ENCODE measurements at places on chromosomes 7 and 10.

- DNase-seq, result no peak
These were observed 157.3 kb downstream of the PCLO start for GRCh38 chr7:83005410-83005809.

- DNase-seq, result no peak
These were observed 32.9 kb upstream of the BTRC start for GRCh38 chr10:101321073-101321472.

- DNase-seq, result no peak
These were observed 244.0 kb downstream of the SKAP2 start for GRCh38 chr7:26620352-26620751.

DNA sequence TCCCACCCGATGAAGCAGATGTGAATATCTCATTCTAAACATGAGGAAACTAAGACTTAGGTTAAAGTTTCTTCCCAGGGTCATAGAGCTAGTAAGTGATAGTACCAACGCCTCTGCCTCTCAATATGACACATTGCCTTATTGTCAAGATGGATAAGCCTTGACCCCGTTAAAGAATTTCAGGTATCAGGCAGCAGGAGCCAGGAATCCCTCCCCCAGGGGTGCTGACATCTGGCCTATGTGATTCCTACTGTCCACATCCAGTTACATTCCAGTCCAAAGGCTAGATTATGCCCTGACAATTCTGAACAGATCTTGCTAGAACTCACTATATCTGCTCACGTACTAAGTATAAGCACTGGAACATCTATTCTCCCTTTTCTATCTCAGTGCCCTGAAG is 58.0 kb upstream of the ASAH2 start:
- DNase-seq, result no peak

GRCh38 chr10:87816163-87816897 is 1.7 kb downstream of the ATAD1 start:
- DNase-seq, result no peak

GRCh38 chr7:149214020-149214720 is 18.8 kb downstream of the ZNF282 start:
- no peak for DNase-seq

DNA sequence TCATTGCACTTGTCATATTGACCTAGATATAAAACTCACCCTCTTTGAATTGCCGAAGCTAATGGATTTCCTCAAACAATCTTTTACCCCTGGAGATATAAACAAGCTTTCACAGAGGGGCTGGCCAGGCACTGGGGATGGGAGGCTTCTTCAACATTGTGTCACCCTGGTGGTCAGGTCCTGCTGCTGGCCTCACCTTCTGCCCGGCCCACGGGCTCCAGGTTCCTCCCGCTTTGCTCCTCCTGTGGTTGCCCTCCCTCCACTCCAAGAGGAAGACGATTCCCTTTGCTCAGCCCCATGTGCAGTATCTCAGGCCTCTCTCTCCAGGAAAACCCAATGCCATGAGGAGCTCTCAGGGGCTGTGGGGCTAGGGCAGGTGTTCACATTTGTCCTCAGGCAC is 118.1 kb upstream of the ADCY1 start:
- peak; percentile 52 for DNase-seq

GRCh38 chr10:78291722-78292121 is 258.1 kb downstream of the RPS24 start:
- DNase-seq, result no peak

DNA sequence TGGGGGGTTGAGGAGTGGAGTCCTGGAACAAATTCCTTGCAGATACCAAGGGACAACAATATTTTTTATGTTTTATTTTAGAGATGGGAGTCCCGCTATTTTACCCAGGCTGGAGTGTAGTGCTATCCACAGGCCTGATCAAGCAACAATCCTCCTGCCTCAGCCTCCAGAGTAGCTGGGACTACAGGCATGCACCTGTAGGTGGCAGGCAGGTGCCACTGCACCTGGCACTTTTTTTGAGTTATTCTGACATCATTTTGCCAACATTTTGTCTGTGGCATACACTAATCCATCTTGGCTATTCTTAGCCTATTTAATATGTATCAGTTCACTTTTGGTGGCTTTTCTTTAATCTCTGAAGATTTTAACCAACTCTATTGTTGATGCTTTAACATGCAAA is 317.8 kb upstream of the MTPN start:
- no peak for DNase-seq

- no peak for DNase-seq
These were observed 108.6 kb downstream of the LRRC4 start for GRCh38 chr7:127922656-127923055.

- no peak for DNase-seq
These were observed 691.1 kb downstream of the PHTF2 start for GRCh38 chr7:78489476-78490240.

DNA sequence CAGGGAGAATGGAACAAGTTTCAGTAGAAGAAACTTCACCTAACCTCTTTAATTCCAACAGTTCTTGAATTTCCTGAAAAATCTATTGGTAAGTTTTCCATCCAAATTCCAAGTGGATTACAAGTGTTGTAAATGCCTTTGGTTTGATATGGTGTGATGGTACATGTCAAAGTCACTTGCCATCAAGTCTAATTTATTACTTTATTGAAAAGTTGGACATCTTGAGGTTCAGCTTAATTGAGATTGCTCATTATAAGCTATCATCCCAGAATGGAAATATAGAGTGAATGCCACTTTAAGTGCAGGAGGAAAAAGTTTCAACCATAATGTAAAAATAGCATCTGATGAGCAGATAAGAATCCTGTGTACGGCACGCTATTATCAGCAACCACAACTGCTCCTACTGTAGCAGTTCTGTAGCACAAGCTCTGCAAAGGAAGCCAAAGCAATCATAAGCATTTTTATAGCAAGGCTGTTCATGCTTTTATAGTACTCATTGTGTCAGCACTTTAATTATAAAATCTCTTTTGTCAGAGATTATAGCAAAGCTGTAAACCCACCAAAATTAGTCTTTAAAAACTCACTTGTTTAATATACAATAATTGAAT is 991.8 kb upstream of the PHF14 start:
- no peak for DNase-seq

DNA sequence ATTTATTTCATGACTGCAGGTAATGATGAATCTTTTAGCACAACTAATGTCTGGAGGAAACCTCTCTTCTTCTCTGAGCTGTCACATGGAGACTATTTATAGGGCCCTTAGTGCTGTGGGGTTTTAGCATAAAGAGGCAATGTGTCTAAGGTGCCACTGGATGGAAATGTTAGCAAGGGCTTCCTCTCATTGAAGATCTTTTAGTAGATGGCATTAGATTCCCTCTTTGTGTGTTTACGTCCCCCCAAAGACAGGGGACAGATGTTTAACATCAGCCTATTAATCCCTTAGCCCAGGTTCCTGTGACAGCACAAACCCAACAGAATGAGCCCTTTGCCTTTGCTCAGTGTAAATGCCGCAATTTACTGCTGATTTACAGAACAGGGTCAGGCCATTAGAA is 208.6 kb downstream of the SKAP2 start:
- no peak for DNase-seq

GRCh38 chr10:86659721-86660453 is 5.5 kb downstream of the OPN4 start:
- DNase-seq, result no peak

GRCh38 chr10:50501924-50502452 is 121.8 kb downstream of the SGMS1 start:
- DNase-seq, result no peak

DNA sequence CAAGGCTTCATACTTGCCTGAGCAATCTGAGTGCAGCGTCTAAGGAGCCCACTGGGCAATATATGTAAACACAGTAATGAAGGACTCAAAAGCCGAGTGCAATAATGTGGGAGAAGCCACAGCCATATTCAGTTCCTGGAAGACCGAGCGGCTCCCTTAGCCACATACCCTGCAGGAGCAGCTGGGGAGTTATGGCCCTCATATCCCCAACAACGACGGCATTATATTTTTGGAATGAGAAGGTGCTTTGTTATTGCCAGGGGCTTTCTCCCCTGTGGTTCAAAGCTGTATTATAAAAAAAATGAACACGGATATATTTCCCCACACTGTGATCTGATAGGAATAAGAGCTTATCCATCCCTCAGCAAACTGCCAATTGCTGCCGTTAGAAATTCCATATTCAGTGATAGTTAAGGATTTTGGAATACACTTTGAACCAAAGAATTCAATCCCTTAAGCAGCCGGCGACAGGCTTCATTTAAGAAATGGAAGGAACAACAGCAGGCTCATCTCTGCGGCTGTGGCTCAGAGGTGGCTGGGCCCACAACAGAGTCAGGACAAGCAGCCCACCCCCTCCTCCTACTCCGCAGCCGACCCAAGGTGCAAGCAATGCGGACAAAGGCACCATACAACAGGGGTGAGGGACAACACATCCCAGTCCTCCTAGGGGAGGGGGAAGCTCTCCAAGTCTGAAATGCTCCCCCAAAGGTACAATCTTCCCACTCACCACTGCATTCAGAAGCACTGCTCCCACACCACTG is 77.2 kb downstream of the TNS3 start:
- DNase-seq, result no peak

GRCh38 chr7:150740053-150740452 is 2.8 kb downstream of the GIMAP5 start:
- DNase-seq, result no peak
